ENCODE measurements at places on chromosomes 11 and 22.
A peak's percentile ranks its signal among the peaks of the same experiment; 100 is the strongest.

- no peak for DNase-seq
Observed at GRCh38 chr22:41947424-41948080, 600 bp upstream of the CENPM start.

- DNase-seq: no peak
Observed at GRCh38 chr11:6297831-6298230, 22.5 kb downstream of the CAVIN3 start.

DNA sequence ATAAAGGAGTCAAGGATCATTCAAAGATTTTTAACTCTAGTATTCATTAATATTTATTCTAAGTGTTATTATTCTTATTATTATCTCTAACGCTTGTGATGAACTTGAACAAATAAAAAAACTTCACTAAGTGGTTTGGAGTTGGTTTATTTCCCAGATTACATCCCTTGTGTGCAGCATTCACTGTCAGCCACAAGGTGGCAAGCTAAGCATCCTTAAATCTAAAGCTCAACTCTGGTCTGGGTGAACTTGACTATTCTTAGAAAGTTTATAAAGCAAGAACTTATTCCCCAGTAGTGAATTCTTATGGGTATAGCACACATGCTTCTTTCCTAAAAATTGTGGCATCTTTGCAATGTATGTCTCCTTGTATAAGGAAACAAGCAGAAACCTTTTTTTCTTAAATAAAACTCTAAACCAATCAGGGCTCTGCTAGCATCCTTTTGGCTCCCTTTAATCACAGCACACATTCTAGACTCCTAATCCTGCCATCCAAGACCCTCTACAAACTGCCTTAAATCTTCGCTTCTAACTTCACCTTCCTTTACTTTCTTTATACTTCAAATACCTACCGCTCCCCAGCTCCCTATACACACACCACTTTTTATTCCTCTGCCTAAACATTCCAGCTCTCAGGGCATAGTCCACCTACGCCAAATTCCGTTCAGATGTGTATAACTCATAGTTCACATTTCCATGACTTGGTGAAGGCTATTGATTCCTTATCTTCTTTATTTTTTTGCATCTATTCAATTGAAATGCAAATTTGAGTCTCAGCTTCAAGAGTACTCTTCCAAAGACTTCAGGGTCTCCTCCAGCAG, 1068.8 kb downstream of the DLG2 start:
- no peak for DNase-seq

- DNase-seq: no peak
Observed at GRCh38 chr22:37027556-37027955, 8.0 kb downstream of the MPST start.

DNA sequence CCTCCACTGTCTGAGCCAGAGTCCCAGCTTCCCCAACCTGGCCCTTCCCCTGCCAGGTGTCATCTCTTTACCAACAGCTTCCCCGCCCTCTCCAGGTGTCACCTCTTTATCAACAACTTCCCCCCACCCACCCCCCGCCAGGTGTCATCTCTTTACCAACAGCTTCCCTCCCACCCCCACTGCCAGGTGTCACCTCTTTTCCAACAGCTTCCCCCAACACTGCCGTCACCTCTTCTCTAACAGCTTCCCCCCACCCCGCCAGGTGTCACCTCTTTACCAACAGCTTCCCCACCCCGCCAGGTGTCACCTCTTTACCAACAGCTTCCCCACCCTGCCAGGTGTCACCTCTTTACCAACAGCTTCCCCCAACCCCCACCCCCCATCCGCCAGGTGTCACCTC, 29.8 kb upstream of the TTLL12 start:
- DNase-seq: no peak

- no peak for DNase-seq
Observed at GRCh38 chr22:26846076-26846475, 188.7 kb downstream of the MIAT start.

GRCh38 chr11:69433741-69434140, 47.7 kb upstream of the LINC01488 start:
- peak; percentile 26 for DNase-seq

DNA sequence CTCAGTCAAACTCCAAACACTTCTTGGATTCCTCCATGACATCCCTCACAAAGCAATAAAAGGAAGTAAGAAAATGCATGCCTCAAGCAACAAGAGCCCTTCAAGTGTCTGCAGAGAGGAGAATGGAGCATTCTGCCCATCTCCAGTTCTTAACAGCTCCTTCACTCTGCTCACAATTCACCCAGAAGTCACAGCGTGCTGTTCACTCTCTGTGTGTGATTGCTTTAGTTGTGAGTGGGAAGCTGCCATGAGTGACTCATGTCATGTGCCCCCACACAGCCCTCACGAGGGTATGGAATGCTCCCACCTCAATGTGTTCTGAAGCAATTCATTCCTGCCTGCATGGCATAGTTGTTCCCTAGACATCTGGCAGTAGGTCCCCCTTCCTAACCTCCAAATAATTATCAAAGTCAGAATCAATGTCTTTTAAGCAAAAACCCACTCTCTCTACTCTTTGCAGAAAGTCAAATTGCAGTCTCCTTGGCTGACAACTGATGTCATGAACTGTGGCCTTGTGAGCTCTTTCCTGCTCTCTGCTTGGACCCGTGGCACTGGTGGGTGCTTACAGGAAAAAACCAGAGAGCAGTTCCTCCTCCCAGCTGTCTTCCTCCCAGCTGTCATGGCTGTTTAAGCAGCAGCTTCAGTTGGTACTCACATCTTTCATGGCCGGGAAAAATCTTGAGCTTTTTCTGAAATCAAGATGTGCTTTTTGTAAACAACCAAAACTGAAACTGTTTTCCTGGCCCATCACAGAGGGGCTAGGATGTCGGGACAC, 112.1 kb upstream of the SPON1 start:
- peak; percentile 12 for DNase-seq

GRCh38 chr11:118705791-118706545, 26.5 kb upstream of the TREH start:
- no peak for DNase-seq

GRCh38 chr11:67698247-67698646, 23.8 kb upstream of the ALDH3B2 start:
- no peak for DNase-seq

- DNase-seq: peak; percentile 14
Observed at GRCh38 chr11:3104051-3104714, 47.0 kb upstream of the CARS1 start.

Data from dorsolateral prefrontal cortex (tissue), 122 donors.